ENCODE measurements at places on chromosomes 16 and 17.
A peak's percentile ranks its signal among the peaks of the same experiment; 100 is the strongest.

DNA sequence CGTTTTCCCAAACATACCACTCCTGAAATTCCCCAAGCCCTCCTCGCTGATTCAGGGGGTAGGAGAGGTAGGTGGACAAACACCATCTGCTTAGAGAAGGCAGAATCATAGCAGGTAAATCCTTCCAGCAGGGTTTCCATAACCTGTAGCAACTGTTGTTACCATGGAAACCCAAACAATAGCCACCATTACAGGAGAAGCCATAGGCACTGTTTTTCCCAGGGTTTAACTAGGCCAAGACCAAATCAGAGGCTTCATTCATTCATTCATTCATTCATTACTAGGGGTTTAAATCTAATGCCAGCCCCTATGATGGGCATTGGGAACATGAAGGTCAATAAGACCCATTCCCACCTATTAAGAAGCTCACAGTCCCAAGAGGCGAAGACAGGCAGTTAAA, 25.5 kb upstream of the CIITA start:
- DNase-seq = no peak

GRCh38 chr16:88047462-88047861, 96.2 kb downstream of the BANP start:
- no peak for DNase-seq

GRCh38 chr16:23504453-23505179, 5.7 kb downstream of the GGA2 start:
- DNase-seq = peak; percentile 67

- no peak for DNase-seq
These were observed 29.1 kb downstream of the EFCAB13 start for GRCh38 chr17:47352848-47353247.

DNA sequence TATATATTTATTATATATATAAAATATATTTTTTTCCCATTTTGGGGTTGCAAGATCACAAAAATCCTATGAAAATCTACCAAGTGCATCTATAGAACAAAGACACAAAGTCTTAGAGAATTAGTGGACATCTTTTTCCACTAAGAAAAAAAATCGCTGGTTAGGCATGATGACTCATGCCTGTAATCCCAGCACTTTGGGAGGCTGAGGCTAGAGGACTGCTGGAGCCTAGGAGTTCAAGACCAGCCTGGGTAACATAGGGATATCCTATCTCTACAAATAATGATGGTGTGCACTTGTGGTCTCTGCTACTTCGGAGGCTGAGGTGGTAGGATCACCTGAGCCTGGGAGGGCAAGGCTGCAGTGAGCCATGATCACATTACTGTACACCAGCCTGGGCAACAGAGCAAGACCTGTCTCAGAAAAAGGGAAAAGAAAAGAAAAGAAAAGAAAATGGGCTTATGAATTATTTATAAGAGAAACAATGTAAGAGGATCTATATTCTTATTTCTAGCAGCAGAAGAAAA, 185.1 kb upstream of the PSMD7 start:
- DNase-seq = no peak

- DNase-seq = no peak
These were observed 22.9 kb upstream of the PECAM1 start for GRCh38 chr17:64413513-64413912.

Measured in stimulated activated CD4-positive, alpha-beta T cell treated with anti-CD3 and anti-CD28 coated beads, Interleukin-4, amount 100 ng/mL, for 1 hour (primary cell).